T1000 (cell line): ENCODE measurements at places on chromosomes 5 and 9.

GRCh38 chr5:91151947-91152346 lies 231.2 kb downstream of the ARRDC3 start:
- no peak for DNase-seq

GRCh38 chr9:134879664-134880483 lies 736 bp upstream of the FCN2 start:
- DNase-seq = no peak

GRCh38 chr5:59506285-59506877 lies 387.1 kb downstream of the PDE4D start:
- DNase-seq = no peak

DNA sequence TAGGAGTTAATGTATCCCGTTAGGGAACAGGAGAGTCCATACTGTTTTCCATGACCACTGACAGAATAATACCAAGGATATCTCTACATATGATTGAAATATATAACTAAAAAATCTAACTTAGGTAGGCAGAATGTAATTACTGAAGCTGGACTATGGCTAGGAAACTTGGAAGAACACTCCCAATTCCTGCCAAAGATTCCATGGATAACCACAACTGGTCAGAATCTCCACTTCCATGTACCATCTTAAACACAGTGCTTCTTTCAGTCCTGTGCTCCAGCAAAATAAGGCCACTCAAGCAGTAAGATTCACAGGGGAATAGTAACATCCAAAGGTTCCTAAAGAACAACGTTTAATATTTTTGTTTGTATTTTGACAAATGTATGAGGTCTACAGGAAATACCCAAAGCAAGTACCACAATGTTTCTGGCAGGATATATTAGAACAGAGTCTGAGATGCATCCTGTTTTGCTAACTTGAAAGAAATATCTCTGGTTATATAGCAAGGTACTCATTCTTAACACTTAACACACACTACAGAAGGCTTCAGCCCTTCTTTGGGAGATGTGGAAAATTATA lies 295.0 kb downstream of the ADAMTS6 start:
- DNase-seq = no peak

GRCh38 chr5:102627315-102627714 lies 127.8 kb upstream of the PAM start:
- DNase-seq = no peak

DNA sequence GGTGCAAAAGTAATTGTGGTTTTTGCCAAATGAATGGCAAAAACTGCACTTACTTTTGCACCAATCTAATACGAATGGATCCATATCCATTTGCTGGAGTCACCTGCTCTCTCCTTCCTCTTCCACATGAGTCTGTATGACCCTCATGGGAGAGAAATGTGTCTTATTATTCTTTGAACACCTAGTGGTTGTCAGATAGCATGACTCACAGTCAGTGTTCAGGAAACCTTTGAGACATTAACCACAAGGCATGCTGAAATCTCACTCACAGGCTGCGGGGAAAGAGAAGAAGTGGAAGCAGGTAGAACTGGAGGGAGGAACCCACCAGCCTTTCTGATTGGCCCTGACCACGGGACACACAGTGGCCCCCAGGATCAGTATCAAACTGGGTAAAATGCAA lies 222.8 kb upstream of the KLF4 start:
- peak; percentile 12 for DNase-seq
